Activated CD4-positive, alpha-beta memory T cell treated with anti-CD3 and anti-CD28 coated beads for 36 hours (primary cell): ENCODE measurements at places on chromosomes 11 and 22.
A peak's percentile ranks its signal among the peaks of the same experiment; 100 is the strongest.

DNA sequence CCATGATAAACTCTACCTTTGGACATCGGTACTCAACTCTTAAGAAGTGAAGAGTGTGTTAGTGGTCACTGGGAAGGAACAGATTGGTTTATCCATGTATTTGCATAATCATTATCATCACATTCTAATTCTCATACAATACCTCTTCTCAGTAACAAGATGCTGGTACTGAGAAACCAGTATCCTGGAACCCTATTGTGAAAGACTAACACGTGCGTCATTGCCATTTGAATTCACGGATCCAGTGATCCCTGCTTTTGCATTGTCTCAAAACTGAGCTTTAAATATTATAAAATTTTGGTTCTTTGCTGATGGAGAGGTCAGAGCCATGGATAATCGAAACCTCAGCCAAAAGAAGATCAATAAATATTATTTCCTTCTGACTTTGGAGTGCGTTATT lies 35.2 kb downstream of the KIRREL3 start:
- no peak for DNase-seq

DNA sequence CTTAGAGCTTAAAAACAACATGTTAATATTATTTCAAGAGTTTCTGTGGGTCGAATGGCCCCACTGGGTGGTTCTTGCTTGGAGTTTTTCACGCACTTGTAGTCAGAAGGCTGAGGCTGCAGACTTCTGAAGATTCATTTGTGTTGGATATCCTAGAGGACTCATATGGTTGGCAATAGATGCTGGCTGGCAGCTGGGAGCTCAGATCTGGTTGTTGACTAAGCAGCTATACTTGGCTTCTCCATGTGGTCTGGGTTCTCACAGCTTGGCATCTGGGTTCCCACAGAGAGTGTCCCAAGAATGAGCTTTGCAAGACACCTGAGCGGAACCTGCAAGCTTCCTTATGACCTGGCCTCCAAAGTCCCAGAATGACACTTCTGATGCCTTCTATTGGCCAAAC lies 163.9 kb upstream of the ZC3H12C start:
- no peak for DNase-seq

DNA sequence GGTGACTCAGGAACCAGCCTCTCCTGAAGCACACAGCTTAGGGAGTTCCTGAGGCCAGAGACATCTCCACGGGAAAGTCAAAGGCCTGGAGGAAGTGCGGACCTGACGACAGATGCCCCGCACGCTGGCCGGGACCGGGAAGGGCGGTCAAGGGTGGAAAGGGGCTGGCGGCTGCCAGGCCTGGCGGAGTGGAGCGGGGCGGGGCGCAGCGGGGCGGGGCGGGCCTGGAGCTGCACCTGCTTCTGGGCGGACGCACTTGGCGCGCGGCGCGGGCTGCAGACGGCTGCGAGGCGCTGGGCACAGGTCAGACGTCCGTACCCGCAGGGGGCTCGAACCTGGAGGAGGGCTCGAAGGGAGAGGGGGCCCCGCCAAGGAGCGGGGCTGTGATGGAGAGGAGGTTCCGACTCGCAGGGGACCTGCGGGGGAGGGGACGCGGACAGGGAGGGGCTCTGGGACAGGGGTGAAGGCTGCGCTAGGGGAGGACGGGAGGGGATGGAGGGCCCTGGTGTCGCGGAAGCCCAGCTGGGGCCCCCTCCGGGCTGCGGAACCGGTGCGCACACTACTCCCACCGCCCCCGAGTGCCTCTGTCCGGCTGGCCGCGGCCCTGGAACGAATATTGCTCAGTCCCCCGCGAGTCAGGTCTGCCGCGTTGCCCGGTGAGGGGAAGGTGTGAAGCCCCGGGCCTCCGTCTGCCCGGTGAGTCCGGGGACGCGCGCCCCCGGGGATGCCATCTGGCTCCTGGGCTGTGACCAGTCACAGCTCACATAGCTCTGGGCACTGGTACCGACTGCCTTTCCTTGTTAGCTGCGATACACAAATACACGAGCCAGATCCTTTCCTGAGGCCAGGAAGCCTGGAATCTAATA lies at the start of gene TMEM45B:
TSS of gene TMEM45B (plus strand) at position 253 of the 866 bp plus-strand sequence. CDS start 36,635 bp downstream, outside the sequence.
- DNase-seq: peak; percentile 62

DNA sequence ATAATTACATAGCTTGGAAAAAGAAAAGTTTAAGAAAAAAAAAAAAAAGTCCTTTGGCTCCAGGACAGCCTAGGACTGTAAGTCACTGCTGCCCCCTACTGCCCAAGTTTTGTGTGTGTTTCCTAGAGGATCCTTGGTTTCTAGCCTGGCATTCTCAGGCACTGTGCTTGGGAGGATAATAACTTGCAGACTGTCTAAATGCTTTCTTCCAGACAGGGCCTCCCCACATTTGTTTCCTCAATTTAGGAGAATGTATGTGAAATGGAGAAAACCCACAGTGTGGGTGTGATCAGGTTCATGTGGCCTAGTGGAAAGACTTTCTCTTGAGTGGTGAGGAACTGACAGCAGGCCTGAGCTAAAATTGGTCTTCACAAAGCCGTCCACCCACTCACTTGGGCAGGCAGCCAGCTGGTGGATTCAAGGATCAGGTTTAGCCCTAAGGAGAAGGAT lies 191.0 kb downstream of the NAV2 start:
- DNase-seq: peak; percentile 69

DNA sequence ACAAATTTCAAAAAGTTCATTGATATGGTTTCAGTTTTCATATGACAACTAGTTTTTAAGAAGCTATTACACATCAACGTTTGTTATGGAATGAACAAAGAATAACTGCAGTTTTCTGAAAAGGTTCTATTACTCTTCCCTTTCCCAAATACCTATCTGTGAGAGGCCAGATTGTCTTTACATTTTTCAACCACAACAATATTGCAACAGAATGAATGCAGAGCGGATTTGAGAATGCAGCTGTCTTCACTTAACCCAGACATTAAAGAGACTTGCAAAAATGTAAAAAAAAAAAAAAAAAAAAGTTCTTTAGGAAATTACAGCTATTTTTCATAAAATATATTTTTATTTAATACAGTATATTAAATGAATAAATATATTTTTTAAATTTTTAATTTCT lies 250.8 kb downstream of the DDX10 start:
- no peak for DNase-seq

DNA sequence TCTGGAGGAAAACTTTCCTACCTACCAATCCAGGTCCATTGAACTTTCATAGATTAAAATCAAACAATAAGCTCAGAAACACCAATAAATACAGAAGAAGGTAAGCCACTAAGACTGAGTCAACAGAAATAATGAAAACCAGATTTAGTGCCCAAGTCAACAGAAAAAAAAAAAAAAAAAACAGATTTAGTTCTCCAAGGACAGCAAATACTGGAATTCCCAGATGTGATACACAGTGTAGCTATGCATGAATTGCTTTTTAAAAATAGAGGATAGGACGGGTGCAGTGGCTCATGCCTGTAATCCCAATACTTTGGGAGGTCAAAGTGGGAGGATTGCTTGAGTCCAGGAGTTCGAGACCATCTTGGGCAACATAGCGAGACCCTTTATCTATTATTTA lies 15.7 kb downstream of the DMC1 start:
- no peak for DNase-seq

DNA sequence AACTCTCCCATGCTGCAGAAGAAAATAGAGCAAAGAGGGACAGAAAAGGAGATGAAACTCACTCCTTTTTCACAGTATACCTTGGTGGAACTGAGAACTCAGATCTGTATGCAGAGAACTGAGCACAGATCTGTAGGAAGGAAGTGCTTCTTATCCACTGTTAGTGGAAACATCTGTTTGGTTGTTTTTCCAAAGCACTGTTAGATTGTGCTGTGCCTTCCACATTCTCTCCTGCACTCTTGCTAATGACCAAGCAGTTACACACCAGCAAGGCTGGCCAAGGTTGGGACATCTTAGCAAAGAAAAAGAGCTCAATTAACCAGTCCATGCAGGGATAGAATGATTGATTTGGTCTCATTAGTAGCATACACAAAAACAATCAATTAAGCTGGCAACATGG lies 20.1 kb upstream of the SIK2 start:
- no peak for DNase-seq

DNA sequence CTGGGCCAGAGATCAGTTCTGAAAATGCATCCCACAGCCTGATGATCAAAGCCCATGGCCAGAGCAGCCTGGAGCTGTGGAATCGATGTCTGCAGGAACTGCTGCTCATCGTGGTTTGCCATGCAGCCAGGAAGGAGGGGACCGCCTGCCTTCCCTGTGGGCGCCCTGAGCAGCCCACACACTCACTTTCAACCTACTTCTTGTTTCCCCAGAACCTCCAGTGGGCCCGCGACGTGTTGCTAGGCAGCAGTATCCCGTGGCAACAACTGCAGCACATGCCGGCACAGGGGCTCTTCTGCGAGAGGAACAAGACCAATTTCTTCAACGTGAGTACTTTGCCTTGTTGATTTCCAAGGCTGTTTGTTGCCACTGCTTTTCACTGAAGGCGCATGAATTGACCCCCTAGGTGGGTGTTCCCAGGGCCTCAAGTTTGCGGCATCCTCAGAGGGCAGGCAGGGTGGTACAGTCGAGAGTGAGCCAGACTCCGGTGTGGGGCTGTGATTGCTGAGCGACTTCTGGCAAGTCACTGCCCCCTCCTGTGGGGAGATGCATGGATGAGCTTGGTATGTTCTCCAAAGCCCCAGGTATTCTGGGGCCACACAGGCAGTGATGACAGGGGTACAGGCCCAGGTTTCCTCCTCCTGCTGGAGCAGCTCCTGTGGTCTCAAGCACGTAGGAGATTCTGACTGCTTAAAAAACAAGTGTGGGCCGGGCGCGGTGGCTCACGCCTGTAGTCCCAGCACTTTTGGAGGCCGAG lies 47.0 kb upstream of the SUSD2 start:
- peak; percentile 63 for DNase-seq

- no peak for DNase-seq
These were observed 373.2 kb downstream of the DDX10 start for GRCh38 chr11:109037856-109038780.

- no peak for DNase-seq
These were observed 31.0 kb downstream of the DDIAS start for GRCh38 chr11:82932564-82932963.

GRCh38 chr11:65440831-65441499 lies 18.4 kb downstream of the NEAT1 start:
- DNase-seq: peak; percentile 25

GRCh38 chr11:110453684-110454354 lies 24.1 kb downstream of the FDX1 start:
- no peak for DNase-seq

GRCh38 chr22:49962012-49962750 lies 1.6 kb downstream of the PIM3 start:
- peak; percentile 97 for DNase-seq

DNA sequence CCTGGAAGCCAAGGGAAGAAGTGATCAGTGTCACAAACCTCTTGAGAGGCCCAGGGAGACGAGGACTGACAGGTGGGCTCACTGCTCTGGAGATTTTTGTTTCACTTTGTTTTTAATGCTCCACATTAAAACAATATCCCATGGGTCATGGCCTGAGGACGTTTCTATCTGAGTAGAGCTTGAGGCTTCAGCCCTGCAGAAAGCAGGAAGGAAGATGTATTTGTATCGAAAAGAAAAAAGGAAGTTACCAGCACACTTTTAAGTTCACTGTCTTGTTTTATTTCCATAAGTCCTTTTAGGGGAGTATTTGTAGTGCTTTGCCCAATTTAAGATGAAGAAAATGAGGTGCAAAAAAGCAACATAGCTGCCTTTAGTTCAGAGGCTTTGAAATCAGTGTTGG lies 191.1 kb downstream of the GRIK4 start:
- no peak for DNase-seq

DNA sequence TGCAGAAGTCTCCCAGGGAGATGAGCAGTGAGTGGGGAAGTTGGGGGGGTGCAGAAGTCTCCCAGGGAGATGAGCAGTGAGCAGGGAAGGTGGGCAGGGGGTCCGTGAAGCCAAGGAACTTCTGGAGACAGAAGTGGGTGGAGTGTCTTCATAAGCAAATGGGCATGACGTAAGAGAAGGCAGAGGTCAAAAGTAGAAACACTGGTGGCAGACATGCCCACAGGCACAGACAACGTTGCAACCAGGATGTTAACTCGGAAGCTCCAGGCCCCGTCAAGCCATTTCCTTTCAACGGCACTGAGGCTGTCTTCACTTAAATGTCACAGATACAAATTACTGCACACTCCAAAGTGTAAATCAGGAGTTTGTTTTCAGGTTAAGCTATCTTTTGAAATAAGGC lies 186.1 kb downstream of the SHANK2 start:
- no peak for DNase-seq

DNA sequence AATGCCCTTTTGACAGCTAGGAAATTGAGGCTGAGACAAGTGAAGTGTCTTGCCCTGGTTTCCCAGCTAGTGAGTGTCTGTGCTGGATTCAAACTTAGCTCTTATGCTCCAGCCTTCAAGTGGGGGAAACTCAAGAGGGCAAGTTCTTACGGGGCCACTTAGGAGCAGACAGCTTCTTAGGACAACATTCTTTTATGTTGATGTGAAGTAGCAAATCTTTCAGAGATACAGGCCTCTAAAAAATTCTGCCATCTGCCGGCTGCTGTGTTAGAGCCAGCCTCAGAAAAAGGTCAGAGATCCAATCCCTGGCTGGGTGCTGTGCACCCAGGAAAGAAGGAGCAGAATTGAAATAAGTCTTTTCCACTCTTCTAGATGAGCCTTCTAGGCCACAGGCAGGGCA lies 26.6 kb downstream of the TIMP3 start:
- no peak for DNase-seq

DNA sequence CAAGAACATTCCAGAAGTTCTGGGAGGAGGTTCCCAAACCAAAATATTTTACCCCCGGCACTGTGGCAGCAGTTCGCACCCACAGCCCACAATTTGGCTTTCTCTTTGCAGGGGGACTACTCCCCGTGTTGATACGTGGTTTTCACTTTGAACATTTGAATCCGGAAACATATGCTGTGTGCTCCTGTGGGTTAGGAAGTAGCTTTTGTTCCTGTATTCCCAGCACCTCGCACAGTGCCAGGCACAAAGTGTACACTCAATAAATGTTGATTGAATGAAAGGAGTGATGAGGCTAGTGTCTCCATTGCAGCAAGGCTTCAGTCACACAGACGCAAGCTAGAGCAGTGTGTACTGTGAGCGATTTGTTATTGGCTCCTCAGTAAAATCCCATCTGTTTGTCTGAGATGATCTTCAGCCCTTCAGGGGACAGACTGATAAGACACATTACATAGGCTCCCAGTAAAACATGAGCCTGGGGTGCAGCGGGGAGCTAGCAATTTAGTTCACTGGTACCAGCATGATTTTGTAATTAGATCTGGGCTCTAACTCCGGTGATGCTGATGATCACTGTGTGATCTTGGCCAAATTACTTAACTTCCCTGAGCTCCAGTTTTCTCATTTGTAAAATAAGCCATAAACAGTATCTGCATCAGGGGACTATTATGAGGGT lies 2.2 kb downstream of the LAYN start:
- no peak for DNase-seq

GRCh38 chr11:120295099-120295498 lies 30.0 kb upstream of the TLCD5 start:
- no peak for DNase-seq

DNA sequence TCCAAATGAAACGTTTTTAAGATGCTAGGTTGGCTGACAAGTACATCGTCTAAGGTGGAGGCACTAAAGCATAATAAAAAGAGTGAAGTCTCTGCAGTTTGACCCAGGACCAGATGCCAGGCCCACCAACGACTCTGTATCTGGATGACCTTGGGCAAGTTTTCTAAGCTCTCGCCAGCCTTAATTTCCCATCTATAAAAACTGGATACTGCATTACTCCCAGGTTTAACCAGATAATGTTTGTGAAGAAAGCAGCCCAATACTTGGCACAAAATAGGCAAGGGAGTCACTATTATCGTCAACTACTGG lies 49.0 kb downstream of the FAM83F start:
- DNase-seq: no peak

- no peak for DNase-seq
These were observed 9.0 kb upstream of the SEC14L6 start for GRCh38 chr22:30555282-30556210.
